ENCODE measurements at places on chromosomes 12 and 14. TPM values are rescaled to one million over a fixed set of nuclear protein-coding genes. Genes with fewer than 3 reads are reported as not detected.

The CLEC4C gene
- total RNA-seq, result not detected

The TAS2R9 gene
- total RNA-seq, result not detected

The GALNT4 gene
- 5.4 TPM for total RNA-seq

The FLRT2 gene
- total RNA-seq, result 3.9 TPM

The FLVCR2 gene
- 3.1 TPM for total RNA-seq

The NOXRED1 gene
- total RNA-seq, result 0.14 TPM

Measured in A549 treated with DMSO at 1 μM for 4 hours (cell line).